Articular chondrocyte of knee joint (primary cell): ENCODE measurements at places on chromosomes 1 and 21. TPM values are rescaled to one million over a fixed set of nuclear protein-coding genes. Genes with fewer than 3 reads are reported as not detected.

ANKRD45 gene
- 0.65 and 1.8 TPM in 2 replicates for total RNA-seq

NPHS2 gene
- not detected in 2 replicates for total RNA-seq

EFNA1 gene
- total RNA-seq, result 1.9 and 5.2 TPM in 2 replicates

PTGFR gene
- total RNA-seq, result 82.3 and 101 TPM in 2 replicates

ITLN2 gene
- total RNA-seq, result not detected in 2 replicates
